ENCODE measurements at places on chromosomes 2 and 18.

- no peak for DNase-seq
These were observed 60.0 kb upstream of the EDAR start for GRCh38 chr2:109049022-109049421.

- no peak for DNase-seq
These were observed 100.0 kb upstream of the TCF4 start for GRCh38 chr18:55688030-55688429.

DNA sequence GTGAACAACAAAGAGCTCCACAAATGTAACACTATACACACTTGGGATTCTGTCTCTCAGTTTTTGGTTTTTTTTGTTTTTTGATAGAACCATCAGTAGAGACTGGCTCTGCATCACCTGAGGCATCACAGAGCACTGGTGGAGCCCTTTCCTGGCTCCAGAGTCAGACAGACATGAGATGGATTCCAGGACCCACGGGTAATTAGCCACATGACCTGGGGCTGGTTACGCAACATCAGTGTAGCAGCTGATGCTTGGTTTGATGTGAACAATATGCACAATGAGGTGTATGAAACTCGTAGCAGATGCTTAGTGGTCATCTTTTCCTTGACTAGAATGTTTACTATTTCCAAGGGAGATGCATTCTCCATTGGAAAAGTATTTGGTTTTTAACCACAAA lies 40.7 kb downstream of the CMPK2 start:
- no peak for DNase-seq

GRCh38 chr2:183093857-183094657 lies 15.5 kb downstream of the DUSP19 start:
- no peak for DNase-seq

- no peak for DNase-seq
These were observed 253.2 kb downstream of the NEDD4L start for GRCh38 chr18:58297198-58297597.

DNA sequence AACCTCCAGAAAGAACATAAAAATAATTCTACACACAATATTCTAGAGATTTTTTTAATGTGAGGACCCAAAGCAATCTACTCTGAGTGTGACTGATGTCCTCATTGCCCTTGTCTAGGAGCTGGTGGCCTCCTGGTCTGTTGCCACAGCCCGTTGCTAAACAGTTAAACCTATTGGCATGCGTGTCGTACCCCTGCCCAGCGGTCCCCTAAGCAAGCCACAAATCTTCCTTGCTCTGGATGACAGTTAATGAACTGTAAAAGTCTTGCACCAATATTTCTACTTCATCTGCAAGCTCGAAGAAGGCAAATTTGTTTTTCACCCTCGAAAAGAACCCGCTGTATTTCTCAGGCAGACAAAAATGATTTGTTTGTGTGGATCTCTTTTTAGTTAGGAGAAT lies 489.1 kb upstream of the MEX3C start:
- no peak for DNase-seq

GRCh38 chr18:58615140-58616132 lies 13.5 kb downstream of the ALPK2 start:
- DNase-seq, result peak; percentile 84

GRCh38 chr18:59555995-59556659 lies 141.1 kb downstream of the CCBE1 start:
- DNase-seq, result no peak

GRCh38 chr2:74179063-74179865 lies 585 bp upstream of the MOB1A start:
- no peak for DNase-seq

DNA sequence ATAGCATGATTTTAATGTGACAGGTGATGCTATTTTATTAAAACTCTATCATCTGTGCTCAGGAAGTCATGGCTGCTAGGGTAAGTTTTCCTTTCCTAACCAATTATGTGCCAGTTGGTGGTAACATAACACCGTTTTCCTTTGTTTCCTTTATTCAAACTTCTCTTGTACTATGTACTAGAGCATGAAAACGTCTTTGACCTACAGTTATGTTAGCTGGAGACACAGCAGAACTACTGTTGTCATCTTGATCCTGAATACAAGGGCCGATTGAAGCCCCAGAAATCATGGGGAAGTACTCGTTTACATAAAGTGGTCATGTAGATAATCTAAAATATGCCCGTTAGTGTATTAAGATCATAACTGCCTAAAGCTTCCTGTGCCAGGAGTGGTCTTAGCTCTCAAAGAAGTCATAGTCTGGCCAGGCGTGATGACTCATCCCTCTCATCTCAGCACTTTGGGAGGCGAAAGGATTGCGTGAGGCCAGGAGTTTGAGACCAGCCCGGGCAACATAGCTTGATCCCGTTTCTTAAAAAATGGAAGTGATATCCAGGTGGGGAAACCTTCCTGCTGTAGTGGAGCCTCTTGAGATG lies 20.5 kb downstream of the NEDD4L start:
- DNase-seq, result no peak

GRCh38 chr18:10152475-10152874 lies 238.7 kb downstream of the VAPA start:
- DNase-seq, result no peak

- no peak for DNase-seq
These were observed 182.5 kb downstream of the C1D start for GRCh38 chr2:67880291-67880761.

GRCh38 chr18:11073971-11074370 lies 75.4 kb downstream of the PIEZO2 start:
- DNase-seq, result no peak

DNA sequence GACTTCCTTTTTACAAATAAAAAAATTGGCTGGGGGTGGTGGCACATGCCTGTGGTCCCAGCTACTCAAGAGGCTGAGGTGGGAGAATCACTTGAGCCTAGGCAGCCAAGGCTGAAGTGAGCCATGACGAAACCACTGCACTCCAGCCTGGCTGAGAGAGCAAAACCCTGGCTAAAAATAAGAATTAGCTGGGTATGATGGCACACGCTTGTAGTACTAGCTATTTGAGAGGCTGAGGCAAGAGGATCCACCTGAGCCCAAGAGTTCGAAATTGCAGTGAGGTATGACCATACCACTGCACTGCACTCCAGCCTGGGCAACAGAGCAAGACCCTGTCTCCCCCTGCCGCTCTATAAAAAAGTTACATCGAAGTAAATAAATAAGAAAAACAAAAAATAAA lies 33.7 kb downstream of the GFPT1 start:
- no peak for DNase-seq

DNA sequence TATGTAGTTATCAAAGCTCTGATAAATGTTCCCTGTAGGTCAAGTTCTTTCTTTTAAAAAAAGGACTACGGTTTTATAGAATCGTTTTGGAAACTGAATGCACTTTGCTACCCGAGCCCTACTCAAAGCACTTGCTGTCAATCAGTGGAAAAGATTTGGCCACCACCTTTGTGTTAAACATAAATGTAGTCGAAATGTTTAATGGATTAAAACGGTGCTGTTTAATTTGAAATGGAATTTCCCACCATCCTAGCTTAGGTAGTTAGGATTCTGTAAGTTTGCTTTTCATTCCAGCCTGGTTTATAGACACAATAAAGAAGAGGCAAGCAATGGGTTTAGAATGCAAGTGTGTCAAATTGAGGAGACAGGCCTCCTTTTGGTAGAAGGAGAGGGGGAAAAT lies 69.4 kb upstream of the MMADHC start:
- DNase-seq, result no peak

DNA sequence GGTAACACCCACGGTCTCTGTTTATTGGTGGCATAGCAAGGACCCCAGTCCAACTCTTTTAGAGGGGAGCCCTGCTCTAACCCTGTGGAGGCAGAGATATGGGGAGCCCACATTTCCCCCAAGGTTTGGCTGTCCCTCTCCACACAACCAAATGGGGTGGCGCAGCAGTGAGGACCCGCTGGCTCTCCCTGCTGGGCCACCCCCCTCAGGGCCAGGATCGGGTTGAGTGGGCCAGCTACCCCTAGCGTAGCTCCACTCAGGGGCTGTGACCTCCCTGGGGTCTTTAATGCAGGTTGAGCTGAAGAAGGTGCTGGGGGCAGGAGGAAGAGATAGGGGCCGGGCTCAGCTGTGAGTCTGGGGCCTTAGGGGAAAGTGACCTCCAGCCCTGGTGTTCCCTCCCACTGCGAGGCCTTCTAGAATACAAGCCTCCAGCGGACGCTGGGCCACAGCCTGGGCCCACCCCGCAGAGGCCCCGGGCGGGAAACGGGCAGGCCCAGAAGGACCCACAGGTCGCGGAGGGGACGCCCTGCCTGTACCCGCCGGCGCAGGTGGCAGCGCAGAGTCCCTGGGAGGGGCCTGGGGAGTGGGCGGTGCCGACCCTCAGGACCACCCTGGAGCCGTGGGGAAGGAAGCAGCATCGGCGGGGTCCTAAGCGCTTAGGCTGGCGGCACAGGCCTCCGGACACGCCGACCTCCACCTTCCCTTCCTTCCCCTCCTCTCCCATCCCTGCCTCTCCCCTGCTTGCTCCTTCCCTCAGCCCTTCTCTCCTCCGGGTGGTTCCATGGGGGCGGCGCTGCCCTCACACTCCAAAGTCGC lies 9.6 kb downstream of the CROCC2 start:
- DNase-seq, result no peak

GRCh38 chr2:126817172-126817571 lies 81.5 kb upstream of the TEX51 start:
- no peak for DNase-seq

- DNase-seq, result no peak
These were observed 4.6 kb downstream of the AGXT start for GRCh38 chr2:240873098-240873788.

- no peak for DNase-seq
These were observed 25.0 kb downstream of the MPPE1 start for GRCh38 chr18:11883153-11883552.

- DNase-seq, result no peak
These were observed 28.4 kb downstream of the MEX3C start for GRCh38 chr18:51168960-51169662.

GRCh38 chr2:119366161-119366648 lies 429 bp downstream of the C2orf76 start:
- DNase-seq, result no peak

DNA sequence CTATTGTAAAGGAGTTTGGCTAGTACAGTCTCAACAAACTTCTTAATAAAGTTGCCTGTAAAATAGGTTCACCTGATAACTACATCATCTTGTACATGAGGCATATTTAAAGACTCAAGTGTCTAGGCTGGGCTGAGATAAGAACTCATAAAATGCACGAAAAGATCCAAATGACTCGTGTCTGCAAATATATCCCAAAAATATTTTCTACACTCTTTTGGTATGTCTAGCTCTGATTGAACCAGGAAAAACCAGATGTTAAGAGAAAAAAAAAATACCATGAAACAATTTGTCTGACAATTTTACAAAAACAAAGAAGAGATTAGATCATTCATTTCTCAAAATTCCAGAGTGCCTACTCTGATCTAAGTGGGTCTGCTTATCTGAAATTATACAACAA lies 166.9 kb upstream of the OSR1 start:
- no peak for DNase-seq

DNA sequence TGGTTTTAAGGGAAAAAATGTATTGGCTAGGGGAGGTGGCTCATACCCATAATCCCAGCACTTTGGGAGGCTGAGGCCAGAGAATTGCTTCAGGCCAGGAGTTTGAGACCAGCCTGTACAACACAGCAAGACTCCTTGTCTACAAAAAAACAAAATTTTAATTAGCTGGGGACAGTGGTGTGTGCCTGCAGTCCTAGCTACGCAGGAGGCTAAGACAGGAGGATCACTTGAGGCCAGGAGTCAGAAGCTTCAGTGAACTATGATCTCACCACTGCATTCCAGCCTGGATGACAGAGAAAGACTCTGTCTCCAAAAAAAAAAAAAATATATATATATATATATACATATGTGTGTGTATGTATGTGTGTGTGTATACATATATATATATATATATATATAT lies 18.5 kb downstream of the CCDC88A start:
- DNase-seq, result no peak
